ENCODE measurements at places on chromosomes 1 and 21. TPM values are rescaled to one million over a fixed set of nuclear protein-coding genes. Genes with fewer than 3 reads are reported as not detected.

GRCh38 chr1:210347112-210347511 lies 18.4 kb downstream of the HHAT start:
- DNase-seq: no peak
- peaks cover 22% of the 10 kb centered on the region for H3K4me1 ChIP-seq
- H3K4me3 ChIP-seq: no peak overlapping the region
- no peak overlapping the region for H3K27ac ChIP-seq
- H3K36me3 ChIP-seq: no peaks in the 10 kb centered on the region

DNA sequence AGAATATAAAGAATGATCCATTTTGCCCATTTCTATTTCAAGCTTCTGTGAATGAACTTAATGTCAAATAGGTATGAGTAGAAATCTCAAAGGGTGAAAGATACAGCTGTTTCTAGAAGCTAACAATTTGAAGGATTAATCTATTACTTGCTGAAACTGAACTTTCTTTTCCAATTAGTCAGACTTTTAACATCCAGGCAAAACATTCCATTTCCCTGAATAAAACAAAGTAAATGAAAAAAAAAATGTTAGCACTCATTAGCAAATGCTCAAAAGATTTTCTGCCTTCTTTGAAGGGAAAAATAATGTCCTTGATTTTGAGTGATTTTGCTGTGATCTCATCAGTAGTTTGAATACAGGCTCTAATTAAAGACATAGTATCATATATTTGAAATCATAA lies 447.6 kb upstream of the PRMT6 start:
- H3K36me3 ChIP-seq: no peaks in the 10 kb centered on the region
- H3K27ac ChIP-seq: no peak overlapping the region
- H3K4me1 ChIP-seq: no peaks in the 10 kb centered on the region

GRCh38 chr1:61143821-61144424 lies 61.6 kb downstream of the NFIA start:
- H3K4me3 ChIP-seq: no peak overlapping the region
- no peaks in the 10 kb centered on the region for H3K27me3 ChIP-seq
- peaks cover 53% of the 10 kb centered on the region for H3K4me1 ChIP-seq

DNA sequence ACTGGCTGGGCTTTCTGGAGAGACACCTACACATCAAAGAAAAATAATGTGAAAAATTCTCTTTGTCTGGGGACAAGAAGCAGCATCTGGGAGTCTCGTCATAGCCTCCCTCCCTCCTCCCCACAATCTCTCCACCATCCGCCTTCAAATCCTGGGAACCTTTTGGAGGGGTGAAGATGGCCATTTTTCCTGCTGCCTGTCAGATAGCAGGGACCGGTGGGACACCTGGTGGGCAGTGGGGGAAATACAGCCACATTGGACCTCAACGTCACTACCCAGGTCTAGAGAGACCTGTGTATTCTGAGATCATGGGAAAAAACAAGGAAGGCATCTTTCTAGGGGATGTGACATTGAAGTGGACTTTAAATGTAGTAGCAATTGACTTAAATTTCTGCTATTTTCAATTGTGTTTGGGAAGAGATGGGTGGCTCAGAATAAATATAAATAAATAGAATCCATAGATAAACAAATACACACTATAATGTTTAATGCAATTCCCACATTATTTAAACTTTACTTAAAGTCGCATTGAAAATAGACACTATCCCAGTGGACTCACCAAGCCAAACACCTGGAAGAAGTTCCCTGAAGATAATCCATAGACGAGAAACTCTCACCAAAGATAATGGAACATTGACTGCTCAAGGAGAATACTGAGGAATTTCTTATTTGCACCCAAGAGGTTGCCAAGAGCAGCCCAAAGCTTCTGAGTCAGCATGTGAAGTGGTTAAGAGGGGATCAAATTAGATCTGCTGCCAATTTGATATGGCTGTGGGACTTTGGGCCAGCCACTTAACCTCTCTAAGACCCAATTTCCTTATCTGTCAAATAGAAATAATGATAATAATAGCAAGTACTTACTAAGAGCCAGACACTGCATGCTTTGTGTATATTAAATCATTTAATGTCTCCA lies 147.6 kb upstream of the CAMK1G start:
- peak; percentile 74 for DNase-seq
- H3K27ac ChIP-seq: no peak overlapping the region
- no peaks in the 10 kb centered on the region for H3K36me3 ChIP-seq
- H3K27me3 ChIP-seq: peaks cover 26% of the 10 kb centered on the region
- H3K4me3 ChIP-seq: no peak overlapping the region

The IQCC gene
- total RNA-seq: 7.9 TPM

The SLC45A1 gene
- 0.82 TPM for total RNA-seq

The OR2T11 gene
- total RNA-seq: not detected

The KRTAP19-7 gene
- not detected for total RNA-seq

The PTCH2 gene
- 2.3 TPM for total RNA-seq
